ENCODE measurements at places on chromosomes 6 and 20.

GRCh38 chr6:41199552-41200246, 1.2 kb downstream of the TREML2 start:
- DNase-seq = peak; percentile 48

DNA sequence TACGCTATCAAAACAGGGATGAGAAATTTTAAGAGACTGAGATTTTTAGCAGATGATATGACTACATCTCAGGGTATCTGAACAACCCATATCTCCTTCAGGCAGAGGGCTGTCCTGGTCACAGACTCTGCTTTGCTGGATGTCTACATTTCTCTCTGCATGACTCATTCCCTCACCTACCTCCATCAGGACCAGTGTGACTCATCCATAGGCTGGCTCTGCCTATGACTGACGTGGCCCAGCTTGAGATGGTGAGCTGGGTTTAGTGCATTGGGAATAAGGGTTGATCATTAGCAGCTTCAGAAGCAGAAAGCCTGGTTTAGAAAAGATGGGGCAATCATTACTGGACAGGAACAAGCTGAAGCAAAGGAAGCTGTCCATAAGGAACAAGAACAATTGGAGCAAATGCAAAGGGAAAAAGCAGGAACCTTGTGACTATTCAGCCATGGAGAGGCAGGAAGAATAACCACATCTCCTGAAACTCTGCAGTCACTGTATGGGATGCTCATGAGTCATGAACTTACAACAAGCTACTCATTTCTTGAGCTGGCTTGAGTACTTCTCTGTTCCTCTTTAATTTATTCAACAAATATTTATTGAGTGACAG, 86.4 kb upstream of the CBLN4 start:
- DNase-seq = no peak

- no peak for DNase-seq
These were observed 208.3 kb downstream of the TASP1 start for GRCh38 chr20:13430346-13431002.

DNA sequence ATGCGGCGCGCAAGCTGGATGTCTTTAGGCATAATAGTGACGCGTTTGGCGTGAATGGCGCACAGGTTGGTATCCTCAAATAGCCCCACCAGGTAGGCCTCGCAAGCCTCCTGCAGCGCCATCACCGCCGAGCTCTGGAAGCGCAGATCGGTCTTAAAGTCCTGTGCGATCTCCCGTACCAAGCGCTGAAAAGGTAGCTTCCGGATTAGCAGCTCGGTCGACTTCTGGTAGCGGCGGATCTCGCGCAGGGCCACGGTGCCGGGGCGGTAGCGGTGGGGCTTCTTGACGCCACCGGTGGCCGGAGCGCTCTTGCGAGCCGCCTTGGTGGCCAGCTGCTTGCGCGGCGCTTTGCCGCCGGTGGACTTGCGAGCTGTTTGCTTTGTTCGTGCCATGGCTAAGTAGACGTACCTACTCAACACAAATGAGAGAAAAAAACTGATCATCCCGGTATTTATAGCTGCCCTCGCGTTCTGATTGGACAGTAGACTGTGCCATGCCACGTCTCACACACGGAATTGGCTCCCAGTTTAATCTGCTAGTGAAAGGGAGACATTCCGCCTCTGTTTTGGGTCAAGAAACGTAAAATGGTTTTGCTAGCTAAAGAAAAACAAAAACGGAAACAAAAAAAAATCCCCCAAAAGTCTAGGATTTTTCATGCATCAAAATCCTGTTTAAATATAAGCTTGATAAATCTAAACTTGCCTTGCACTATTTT, 40.1 kb downstream of the OR2B2 start:
- peak; percentile 87 for DNase-seq

DNA sequence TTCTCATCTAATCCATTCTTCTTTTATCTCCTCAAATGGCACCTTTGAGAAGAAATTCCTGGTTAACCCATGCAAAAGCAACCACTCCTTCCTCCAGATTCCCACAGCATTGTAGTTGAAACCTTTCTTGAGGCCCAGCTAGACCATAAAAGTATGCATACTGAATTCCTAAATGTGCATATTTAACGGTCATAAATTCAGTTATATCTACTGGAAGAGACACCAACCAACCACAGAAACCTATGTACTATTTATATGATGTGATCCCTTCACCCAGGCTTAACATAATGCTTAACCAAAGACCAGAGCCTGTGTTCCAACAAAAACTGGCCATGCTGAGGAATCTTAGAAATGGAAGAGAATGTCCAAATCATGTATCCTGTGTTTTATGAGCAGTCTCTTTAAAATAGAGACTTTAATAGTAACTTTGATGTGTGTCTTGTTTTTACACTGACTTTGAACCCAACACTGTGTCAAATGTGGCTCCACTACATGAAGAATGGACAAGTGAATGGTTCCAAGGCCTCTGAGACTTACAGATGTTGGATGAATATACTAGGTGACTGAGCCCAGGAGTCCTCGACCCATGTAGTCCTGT, 11.4 kb upstream of the TAF8 start:
- no peak for DNase-seq

DNA sequence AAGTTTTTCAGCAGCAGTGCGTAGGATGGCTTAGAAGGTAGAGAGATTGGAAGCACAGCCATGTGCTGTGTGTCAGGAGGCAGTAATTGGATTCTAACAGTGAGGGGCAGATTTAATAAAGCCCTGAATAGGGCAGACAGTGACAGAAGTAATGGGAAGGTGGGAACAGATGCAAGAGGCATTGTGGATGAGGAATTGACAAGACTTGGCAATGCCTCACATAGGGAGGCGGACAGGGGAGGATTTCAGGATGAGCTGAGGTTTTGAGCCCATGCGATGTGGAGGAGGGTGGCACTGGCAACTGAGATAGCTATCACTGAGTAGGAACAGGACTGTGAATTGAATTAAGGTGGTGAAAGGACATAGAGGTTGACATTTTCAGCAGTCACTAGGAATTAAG, 262.2 kb upstream of the FLRT3 start:
- DNase-seq = no peak

Measured in CD8-positive, alpha-beta T cell (primary cell).